ENCODE measurements at places on chromosomes 7 and 10. TPM values are rescaled to one million over a fixed set of nuclear protein-coding genes. Genes with fewer than 3 reads are reported as not detected.

DNA sequence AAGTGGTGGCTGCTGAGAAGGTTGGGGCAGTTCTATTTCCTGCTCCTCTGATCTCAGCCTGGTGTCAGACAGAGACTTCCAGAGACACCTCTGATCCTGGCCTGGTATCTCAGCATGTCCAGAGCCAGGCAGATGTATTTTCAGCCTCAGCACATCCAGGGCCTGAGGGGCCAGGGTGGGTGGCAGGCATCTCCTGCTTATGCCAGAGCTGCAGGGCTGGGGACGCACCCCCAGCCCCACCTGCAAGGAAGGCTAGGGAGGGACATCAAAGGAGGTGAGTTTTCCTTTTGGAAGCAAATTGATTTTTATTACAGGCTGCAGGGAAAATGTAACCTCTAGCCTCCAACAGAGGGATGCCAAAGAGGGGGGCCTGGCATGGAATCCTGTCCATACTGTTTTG, 36.7 kb downstream of the CFAP46 start:
- DNase-seq, result no peak

GRCh38 chr10:89575031-89575430, 39.6 kb upstream of the SLC16A12 start:
- DNase-seq, result no peak

DNA sequence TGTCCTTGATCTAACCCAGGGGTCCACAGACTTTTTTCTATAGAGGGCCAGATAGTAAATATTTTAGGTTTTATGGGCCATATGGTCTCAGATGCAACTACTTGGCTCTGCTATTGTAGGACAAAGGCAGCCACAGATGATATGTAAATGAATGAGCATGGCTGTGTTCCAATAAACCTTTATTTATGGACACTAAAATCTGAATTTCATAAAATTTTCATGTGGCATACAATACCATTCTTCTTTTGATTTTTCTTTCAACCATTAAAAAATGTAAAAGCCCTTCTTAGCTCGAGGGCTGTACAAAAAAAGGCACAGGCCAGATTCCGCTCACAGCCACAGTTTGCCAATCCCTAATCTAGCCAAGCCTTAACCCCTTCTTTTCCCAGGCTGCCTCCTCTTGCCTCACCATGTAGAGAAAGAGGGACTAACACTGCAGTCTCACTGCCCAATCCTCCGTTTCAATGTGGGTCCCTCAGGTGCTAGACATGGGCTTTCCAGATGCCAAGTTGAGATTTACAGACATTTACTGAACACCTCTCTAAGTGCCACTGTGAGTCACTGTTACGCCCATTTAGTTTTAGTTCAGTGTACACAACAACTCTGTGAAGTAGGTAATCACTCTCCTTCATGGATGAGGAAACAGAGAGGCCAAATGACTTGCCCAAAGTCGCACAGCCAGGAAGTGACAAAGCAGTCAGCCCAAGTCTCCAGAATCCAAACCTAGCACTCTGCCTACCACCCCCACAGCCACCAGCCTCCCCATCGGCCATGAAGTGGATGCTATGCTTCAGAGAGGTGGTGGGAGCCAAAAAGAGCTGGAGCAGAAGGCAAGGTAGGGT, 132.6 kb upstream of the PDLIM1 start:
- DNase-seq, result no peak

- no peak for DNase-seq
Measured at GRCh38 chr10:100736144-100736808, 9.1 kb upstream of the PAX2 start.

GRCh38 chr10:6711408-6711841, 131.3 kb upstream of the PRKCQ start:
- DNase-seq, result no peak

Gene PCGF6
- total RNA-seq, result 10.5 TPM

Gene RSPH10B2
- 0.95 TPM for total RNA-seq

Gene TACR2
- total RNA-seq, result not detected

Gene SORCS1
- total RNA-seq, result 1.1 TPM

Gene GARIN1A
- 4.1 TPM for total RNA-seq

Gene SLC13A4
- total RNA-seq, result 0.14 TPM
